ENCODE measurements at places on chromosomes 4 and X.

- DNase-seq: no peak
These were observed 6.5 kb upstream of the PRKG2 start for GRCh38 chr4:81221303-81222081.

DNA sequence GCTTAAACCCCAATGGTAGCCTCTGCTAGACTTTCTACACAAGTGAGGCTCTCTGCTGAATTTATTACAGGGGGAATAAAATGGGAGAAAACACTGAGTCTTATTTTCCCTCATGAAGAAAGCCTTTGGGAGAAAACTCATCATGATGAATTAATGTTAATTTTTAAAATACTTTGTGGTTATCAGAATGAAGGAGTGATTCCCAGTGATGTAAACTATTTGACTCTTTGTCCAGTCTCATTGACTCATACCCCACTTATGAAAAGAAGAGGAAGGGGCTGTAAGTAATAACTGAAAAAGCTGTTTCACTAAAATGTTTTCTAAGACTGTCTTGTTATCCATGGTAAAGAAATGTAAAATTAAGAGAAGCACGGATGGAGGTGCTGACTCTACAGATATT, 208.8 kb downstream of the GRIA3 start:
- no peak for DNase-seq

DNA sequence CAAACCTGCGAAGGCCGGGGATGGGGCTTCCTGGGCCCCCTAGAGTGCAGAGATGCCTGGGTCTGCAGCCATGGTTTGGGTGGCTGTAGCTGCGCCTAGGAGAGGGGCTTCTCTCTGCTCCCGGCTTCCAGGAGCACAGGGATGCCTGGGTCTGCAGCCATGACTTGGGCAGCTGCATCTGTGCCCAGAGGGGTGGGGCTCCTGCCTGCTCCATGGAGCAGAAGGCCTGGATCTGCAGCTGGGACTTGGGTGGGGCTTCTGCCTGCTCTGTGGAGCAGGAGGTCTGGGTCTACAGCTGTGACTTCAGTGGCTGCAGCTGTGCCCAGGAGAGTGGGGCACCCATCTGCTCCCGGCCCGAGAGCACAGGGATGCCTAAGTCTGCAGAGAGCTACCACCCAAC, 20.8 kb downstream of the SPON2 start:
- no peak for DNase-seq

DNA sequence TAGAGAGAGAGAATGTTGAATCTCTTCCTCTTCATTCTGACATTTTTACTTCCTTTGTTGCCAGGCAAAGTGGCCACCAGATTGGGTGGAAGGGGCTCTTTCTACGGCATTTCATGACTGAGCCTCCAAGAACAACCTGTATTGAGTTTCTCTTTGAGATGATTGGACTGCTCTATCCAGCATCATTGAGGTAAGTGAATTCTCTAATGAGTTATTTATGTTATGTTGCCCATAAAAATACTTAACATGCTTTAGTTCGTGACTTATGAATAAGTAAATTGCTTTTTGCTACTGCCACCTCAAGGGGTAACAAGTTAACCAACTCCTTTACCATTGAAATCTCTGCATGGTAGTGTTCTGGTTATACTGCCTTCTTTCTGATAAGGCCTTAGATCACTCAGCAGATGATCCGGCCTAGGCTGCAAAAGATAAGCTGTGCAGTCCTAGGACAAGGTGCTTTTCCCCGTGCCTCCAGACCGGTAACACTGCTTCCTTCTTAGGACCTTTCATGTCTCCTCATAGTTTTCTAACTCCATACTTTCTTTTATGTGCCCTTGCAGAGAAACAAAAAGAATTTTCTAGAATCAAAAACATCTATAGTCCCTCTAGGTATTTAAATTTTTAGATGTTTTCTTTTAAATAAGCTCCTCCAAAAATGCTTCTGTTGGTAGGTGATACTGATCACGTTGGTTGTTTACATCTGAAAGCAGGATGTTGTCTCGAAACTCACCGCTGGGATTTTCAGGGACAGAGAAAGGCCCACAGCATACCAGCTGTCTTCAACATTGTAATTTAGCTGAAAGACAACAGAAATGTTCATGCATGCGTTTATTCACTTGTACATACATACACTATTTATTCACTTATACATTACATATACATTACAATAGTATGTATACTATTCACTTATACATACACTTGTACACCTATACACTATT, 157.1 kb upstream of the RBPJ start:
- no peak for DNase-seq

DNA sequence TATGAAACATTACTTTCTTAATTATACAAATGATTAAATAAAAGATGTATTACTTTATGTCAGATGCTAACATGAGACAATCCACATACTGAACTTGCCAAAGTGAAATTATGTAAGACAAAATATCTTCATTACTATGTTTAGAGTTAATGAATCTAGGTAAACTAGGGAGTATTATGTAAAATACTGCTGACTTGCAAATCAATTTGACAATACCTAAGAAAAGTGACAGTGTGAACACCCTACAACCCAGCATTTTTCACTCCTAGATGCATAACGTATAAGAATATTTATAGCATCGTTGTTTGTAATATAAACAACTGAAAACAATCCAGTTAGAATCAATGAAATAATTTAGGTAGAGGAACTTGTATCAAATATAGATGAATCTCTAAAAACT, 546.3 kb downstream of the MAGEB5 start:
- DNase-seq: no peak

- DNase-seq: no peak
These were observed 51.4 kb downstream of the PPP2R2C start for GRCh38 chr4:6420972-6421371.

DNA sequence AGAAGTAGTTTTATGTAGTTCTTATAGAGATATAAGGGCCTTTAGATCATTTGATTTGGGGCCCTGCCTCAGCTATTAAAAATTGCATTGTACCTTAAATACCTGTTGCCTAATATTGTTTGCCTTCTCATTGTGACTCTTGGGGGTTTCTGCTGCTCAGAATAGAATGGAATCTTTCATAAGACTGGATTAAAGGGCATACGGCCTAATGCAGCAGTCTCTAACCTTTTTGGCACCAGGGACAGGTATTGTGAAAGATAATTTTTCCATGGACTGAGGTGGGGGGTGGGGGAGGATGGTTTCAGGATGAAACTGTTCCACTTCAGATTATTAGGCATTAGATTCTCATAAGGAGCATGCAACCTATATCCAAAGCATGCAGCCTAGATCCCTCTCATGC, 46.2 kb downstream of the TMEM164 start:
- DNase-seq: no peak

DNA sequence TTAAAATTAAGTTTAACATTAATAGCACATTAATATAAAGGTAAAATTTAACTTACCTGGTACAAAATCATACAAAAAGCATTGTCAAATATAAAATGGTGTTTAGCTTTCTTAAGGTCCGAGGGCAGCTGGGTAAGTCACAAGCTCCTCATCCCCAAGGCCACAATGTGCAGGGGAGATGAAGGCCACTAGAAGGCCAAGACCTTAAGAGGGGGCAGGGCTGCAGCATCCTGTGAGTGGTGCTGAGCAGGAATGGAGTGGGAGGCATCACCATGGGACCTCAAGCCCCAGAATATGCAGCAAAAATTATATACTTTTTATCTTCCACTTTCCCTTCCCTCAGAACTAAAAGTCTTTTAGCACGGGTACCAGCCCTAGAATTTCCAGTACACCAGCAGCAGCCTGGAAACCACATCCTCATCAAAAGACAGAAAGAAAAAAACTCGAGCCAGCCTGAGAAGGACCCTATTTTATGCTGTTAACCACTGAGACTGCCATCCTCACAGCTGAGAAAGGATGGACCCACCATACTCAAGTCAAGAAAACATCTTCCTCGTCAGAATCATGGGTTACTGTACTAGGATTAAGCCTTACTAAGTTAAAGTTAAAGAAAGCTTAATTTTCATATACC, 13.0 kb upstream of the RHOXF2 start:
- no peak for DNase-seq

GRCh38 chr4:114088481-114088880, 109.0 kb upstream of the ARSJ start:
- no peak for DNase-seq

DNA sequence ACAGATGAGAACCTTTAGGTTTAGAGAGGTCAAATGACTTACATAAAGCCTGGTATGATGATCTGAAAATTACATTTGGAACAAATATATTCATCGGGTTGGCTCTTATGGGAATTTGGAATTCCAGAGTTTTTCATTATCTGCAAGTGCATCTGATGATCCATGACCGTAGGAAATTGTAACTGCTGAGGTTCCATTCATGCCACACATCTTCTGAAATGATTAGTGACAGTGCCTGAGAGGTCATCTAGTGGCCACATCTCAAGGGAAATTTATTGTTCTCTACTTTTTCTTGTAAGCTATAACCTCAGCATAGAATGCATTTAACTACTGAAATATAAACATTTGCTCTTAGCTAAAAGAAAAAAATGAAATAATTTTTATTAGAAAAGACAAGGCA, 105.8 kb upstream of the NWD2 start:
- DNase-seq: no peak

DNA sequence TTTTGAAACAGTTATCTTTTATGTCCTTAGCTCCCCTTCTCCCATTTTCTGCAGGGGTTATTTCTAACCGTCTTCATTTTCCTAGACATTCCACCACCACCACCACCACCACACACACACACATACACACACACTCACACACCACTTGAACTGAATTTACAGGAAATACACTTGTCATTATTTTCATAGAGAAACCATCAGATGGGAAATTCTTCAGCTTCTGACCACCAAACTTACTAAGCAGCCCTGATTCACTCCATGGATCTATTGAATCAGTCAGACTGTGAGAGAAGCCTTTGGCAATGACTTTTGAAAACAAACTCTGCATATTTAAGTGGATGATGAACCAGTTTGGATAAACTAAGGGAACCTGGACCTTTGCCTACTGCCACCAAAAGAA, 210.1 kb upstream of the NHS start:
- no peak for DNase-seq

DNA sequence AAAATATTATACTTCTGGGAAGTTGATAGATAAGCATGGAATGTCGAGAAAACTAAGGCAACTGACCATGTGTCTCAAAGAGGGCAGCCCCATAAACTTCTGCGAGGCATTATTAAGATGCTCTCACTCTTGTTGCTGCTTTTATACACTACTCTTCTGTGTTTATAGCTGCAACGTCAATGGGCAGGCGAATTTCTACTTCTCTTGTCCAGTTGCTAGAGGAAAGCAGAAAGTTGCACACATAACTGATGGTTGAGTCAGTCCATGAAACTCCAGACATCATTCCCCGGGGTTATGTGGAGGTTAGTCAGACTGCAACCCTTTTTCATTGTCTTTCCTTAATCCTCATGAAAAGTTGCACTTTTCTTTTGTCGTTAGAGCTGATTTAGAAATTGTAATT, 39.8 kb downstream of the VCX3B start:
- no peak for DNase-seq

DNA sequence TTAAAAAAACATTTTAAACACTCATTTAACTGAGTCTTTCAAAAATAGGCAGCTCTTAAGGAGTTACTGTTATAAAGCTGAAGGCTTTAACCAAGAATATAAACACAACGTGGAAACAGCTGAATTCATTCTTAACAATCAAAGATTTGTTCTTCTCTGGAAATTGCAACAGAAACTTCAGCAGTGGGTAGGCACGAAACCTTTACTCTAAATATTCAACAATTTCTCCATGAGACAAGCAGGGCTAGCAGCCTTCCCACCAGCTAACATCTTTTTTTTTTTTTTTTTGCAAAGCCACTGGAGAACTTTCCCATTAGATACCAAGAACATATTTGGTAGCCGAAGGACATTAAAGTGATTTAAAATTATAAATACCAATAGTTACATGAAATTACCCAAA, 78.2 kb upstream of the PRSS48 start:
- DNase-seq: no peak

DNA sequence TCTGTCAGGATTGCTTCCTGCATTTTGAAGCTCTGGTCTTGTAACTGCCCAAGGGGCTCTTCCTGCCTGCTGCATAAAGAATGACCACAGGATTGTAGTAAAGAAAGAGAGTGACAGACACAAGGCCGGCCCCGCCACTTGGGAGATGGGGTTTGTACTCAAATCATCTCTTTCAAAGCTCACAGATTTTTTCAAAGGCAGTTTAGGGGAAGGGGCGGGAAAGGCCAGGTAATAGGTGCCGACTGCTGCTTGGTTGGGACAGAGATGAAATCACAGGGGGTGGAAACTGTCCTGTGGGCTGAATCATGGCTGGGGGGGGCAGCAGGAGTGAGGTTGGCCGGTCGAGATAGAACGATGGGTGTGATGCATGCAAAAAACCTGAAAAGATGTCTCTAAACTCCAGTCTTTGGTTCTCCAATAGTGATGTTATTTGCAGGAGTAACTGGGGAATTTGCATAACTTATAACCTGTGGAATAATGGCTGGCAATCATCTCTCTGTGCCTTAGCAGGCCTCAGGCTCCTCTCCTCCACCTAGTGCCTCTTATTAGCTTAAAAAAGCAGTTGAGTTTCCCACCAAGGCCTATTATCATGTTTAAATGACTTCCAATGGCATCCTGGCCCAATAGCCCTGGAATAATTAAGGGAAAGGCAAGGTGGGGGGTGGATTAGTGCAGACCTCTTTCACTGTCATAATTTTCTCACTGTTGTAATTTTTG, 778.4 kb upstream of the FRG1 start:
- DNase-seq: no peak

DNA sequence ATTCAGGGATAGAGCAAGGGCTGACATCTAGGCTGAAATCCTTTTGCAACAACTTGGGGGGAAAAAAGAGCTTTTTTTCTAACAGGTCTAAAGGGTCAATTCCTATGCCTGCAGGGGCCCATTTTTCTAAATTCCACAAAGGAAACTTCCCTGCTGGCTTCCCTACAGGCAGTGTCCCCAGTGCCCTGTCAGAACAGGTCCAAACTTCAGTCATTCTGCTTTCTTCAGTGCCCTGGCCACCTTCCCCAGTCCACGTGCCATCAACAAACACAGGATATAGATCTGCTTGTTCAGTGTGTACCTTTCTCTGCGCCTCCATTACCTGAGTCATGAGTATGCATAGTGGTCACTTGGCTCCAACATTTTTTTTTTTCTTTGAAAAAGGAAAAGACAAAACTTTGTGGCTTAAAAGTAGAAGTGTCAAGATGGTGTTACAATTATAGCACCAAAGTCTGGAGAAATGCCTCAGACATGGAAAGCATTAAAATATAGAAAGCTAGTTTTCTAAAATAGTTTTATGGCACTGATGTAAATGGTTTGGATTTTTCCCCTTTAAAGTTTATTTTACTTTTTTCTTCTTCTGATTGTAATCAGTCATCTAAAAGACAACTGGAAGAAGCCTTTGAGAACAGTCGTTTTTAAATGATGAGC, 84.0 kb upstream of the JADE1 start:
- DNase-seq: no peak

- DNase-seq: no peak
These were observed 158.6 kb downstream of the TRIML1 start for GRCh38 chr4:188297873-188298272.

- DNase-seq: no peak
These were observed 71.3 kb upstream of the KIT start for GRCh38 chr4:54586320-54586955.

GRCh38 chr4:147863808-147864472, 132.1 kb downstream of the ARHGAP10 start:
- no peak for DNase-seq

- DNase-seq: no peak
These were observed 161.3 kb downstream of the RTL9 start for GRCh38 chrX:110519906-110520452.
